ENCODE measurements at places on chromosomes 3 and 15. TPM values are rescaled to one million over a fixed set of nuclear protein-coding genes. Genes with fewer than 3 reads are reported as not detected.

Gene CERS3
- not detected for total RNA-seq

Gene STRC
- 0.18 TPM for total RNA-seq

Gene SYNPR
- total RNA-seq = not detected

Gene PLCB2
- 0.38 TPM for total RNA-seq

Gene SLCO2A1
- total RNA-seq = not detected

Gene ASB14
- not detected for total RNA-seq

Gene RPUSD2
- total RNA-seq = 26.7 TPM

Gene OR5K2
- total RNA-seq = not detected

DNA sequence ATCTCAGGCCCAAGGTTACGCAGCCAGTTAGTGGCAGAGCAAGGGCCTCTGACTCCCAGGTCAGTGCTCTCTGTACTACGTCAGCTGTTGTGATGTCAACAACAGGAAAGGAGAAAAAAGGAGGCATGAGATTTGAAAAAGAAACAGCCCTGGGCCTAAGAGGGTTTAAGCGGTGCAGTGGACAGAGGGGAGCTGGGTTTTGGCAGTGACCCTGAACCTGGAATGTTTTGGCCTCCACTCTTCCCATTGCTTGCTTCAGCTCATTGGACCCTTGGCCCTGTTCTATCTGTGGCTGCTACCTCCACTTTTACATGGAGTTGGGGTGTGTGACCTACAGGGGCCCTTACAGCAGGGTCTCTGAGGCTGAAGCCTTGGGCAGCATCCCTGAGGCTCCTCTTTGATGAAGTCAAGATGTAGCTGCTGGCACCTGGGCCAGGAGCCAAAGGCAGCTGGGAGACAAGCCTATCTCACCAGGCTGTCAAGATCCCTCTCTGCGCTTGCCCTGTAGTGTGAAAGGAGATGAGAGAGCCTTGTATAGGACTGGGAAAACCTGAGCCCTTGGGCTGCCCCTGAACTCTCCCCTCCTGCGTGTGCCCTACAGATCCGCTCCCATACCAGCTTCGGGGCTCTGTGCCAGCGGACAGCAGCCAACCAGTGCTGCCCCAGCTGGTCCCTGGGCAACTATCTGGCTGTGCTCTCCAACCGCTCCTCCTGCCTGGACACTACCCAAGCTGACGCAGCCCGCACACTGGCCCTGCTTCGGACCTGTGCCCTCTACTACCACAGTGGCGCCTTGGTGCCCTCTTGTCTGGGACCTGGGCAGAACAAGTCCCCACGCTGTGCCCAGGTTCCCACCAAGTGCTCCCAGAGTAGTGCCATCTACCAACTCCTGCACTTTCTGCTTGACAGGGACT is 8.7 kb downstream of the DISP2 start:
- DNase-seq = no peak

GRCh38 chr3:160765211-160765610 is 9.2 kb downstream of the PPM1L start:
- no peak for DNase-seq

GRCh38 chr3:103006526-103007183 is 571.8 kb downstream of the ZPLD1 start:
- DNase-seq = peak; percentile 22

- DNase-seq = no peak
Measured at GRCh38 chr15:29542994-29543393, 273.4 kb upstream of the NSMCE3 start.

- no peak for DNase-seq
Measured at GRCh38 chr3:52494886-52495495, at the start of gene STAB1. Gene STAB1, plus strand, starts transcription at chr3:52495338. Its CDS starts 76 bp downstream, at chr3:52495414.

- no peak for DNase-seq
Measured at GRCh38 chr3:17908399-17909191, 166.2 kb upstream of the TBC1D5 start.

- no peak for DNase-seq
Measured at GRCh38 chr3:82474711-82475110, 713.3 kb upstream of the GBE1 start.

- no peak for DNase-seq
Measured at GRCh38 chr3:188261011-188261410, 107.1 kb downstream of the LPP start.

- no peak for DNase-seq
Measured at GRCh38 chr3:56323986-56324420, 144.3 kb downstream of the ERC2 start.

DNA sequence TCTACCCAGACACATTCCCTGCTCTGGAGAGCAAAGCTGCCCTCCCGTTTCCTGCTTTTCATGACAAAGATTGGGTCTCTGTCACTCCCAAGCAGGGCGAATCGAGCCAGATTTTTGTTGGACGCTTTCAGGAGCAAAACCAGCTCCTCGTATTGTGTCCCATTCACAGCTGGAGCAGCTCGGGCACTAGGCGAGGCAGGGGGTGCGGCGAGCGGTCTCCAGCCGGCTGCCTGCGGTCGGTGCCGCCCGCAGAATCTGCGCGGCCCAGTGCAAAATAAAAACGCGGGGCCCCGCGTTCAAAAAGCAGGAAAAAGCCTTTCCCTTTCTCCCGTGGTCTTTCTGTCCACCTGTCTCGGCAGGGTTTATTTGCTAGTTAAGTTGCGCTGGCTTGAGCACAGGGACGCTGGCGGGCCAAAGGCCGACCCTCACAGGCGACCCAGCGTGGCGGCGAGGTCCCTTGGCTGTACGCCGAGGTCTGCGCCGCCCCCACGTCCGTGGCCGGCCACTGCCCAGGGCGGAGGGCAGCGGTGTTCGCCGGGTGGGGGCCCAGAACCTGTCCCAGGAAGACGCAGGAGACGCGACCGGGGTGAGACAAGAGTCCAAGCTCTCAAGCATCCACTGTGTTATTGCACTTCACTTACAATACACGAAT is 71.2 kb downstream of the CYP19A1 start:
- peak; percentile 13 for DNase-seq

DNA sequence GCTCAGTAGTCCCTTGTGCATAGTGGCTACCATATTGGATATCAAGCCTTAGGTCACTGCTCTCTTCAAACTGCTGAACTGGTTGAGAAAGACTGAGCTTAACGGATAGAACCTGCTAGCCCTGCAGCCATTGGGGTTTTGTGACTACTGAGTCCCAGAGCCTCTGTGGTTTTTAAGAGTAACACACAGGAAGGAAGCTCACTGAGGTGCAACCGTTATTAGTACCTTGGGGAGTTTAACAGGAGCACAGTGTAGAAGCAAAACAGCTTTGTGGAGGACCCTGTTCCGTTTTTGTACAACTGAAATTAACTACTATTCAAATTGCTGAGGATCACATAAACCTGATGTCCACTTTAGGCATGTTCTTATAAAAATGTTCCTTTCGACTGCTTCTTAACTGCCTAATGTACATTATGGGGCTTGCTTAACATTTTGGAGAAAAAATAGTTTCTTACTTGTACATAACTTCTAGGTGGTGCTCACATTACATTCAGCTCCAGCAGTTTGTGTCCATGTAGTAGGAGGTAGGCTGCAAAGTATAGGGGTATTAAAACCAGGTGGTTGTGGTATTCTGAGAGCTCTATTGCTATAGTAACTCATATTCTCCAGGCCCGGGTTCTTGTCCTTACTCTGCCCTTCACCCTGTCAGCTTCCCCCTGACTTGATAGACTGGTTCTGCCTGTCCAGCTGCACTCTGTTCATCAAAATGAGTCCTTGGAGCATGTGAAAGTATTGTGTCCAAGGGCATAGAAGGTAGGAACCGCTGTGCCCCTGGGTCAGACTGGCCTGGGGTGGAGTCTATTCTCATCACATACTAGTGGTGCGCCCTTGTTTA is 17.3 kb downstream of the PXK start:
- DNase-seq = no peak

GRCh38 chr15:27481768-27482167 is 510.8 kb downstream of the GABRG3 start:
- no peak for DNase-seq

GRCh38 chr3:196684548-196685407 is 27.3 kb downstream of the CEP19 start:
- DNase-seq = peak; percentile 82

- no peak for DNase-seq
Measured at GRCh38 chr3:51426921-51427320, 35.8 kb downstream of the RBM15B start.

DNA sequence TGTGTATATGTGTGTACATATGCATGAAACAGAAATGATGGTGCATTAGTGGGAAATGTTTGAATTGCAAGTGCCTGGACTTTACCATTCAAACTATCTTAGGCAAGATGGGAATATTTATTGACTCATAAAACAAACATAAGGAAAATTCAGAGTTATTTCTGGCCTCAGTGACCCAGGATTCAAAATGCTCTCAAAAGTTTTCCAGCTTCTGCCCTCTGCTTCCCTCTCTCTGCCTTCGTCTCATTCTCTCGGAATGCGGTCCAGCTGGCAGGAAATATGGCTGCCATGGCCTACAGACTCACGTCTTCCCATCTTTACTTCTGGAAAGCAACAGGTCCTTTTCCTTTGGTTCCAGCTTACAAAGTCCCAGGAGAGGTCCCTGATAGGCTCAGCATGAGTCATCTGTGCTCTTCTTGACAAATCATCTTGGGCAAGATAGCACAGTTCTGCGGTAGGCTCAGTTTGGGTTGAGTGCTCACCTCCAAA is 8.7 kb upstream of the ZNF774 start:
- no peak for DNase-seq

- DNase-seq = no peak
Measured at GRCh38 chr15:86526938-86527690, 447.4 kb downstream of the AGBL1 start.

GRCh38 chr15:89770041-89770440 is 6.1 kb upstream of the MESP2 start:
- DNase-seq = no peak

GRCh38 chr15:31222773-31223341 is 103.8 kb upstream of the KLF13 start:
- DNase-seq = no peak

GRCh38 chr3:32197991-32198390 is 40.5 kb upstream of the CMTM8 start:
- no peak for DNase-seq

- no peak for DNase-seq
Measured at GRCh38 chr3:119219069-119219468, 21.6 kb downstream of the B4GALT4 start.

DNA sequence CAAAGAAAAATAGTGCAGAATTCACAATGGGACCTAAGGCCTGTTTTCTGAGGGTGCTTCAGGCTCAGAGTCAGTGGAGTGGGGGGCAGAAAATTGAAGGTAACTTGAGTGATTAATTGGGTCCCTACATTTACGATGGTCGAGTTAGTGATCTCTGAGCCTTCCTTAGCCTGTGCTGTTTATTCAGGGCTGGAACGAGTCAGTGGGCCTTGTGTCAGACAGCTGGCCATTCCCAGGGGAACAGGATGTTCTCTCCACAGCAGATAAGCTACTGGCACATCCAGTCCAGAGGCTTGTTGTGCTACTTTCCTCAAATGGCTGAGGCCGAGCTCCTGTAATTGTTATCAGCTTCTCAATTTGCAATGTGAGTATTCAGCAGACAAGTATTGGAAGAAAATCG is 29.2 kb upstream of the CNTN3 start:
- DNase-seq = no peak

DNA sequence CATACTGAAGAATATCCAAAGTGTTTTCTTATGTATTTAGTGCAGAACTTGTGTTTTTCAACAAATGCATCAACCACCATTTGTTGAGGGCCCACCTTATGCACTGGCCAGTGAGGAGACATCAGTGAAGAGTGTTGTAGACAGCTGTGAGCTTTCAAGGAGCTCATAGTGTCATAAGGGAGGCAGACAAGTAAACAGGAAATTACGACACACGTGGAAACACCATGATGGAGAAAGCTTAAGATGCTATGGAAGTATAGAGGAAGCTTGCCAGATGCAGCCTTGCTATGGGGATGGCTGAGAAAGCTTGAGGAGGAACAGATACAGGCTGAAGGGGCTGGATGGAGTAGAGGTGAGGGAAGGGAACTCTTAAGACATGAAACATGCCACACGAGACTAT is 50.8 kb upstream of the PSMD6 start:
- no peak for DNase-seq

DNA sequence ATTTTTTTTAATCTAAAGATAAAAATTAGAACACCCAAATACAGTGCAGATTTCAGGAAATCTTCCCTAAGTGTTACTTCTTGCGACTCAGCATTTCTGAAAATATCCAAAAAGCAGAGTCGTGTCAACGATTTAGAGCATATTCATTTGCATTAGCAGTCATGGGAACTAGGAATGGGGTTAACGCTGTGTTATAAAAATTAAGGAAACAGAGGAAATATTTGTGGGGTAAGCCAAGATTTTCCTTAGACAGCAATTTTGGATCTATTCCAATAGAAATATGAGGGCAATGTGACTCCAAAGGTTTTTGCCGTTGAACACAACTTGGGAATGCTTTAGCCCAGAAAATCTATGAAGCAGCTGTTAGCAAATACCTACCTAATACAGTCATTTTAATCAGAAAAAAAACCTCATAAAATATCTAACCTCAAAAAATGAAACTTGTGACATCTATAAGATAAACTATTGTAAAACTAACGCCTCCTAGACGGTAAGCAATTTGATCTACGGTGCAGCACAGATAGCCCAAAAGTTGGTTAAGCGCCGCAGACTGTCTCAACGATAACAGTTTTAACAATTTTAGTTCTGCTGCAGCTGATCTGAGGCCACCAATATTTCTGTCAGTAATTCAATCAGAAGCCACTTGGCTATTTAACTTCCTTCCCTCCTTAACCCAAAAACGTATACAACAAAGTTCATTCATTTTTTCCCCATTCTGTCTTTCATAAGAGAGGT is 5.8 kb upstream of the ATP11B start:
- DNase-seq = no peak

- no peak for DNase-seq
Measured at GRCh38 chr15:48925714-48926223, 38.0 kb downstream of the SHC4 start.

Measured in HT-29 (cell line).